Colonic mucosa (tissue), 4 donors: ENCODE measurements at places on chromosomes 5 and 9.

DNA sequence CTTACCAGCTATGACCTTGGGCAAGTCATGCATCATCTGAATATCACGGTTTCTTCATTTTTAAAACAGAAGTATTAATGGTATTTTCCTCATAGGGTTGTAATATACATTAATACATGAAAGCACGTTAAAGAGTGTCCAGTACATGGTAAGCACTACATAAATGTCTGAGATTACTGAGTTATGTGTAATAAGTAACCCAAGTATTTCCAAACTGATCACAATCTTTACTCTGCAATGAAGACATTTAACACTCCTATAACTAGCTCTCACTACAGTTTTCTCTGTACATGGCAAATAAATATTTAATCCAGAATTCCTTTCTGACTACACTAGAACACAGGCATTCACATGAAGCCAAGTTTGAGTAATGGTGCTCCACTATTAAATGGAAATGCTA lies 4.0 kb downstream of the GLDC start:
- no peak for DNase-seq

GRCh38 chr5:14936588-14936987 lies 65.0 kb upstream of the ANKH start:
- no peak for DNase-seq

DNA sequence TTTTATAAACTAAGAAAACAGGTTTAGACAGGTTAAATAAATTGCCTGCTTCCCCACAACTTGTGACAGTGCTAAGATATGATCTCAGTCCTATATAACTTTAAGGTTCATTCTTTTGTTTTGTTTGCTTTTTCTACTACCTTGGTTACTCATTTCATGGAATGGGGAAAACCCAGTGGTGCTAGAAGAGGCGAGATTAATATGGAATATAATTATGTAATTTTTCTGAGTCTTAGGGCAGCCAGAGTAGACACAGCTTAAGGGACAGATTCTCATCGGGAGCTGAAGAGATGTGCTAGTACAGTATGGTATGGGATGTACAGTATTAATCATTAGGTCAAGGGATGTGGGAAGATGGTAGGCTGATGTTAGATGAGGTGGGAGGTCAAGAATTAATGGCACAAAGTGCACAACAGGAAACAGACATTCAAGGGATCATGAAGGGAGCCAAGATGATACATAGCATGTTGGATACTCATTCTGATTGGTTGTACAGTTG lies 6.2 kb downstream of the TRIM32 start:
- no peak for DNase-seq

- DNase-seq: no peak
Observed at GRCh38 chr5:8156706-8157105, 287.8 kb downstream of the MTRR start.

DNA sequence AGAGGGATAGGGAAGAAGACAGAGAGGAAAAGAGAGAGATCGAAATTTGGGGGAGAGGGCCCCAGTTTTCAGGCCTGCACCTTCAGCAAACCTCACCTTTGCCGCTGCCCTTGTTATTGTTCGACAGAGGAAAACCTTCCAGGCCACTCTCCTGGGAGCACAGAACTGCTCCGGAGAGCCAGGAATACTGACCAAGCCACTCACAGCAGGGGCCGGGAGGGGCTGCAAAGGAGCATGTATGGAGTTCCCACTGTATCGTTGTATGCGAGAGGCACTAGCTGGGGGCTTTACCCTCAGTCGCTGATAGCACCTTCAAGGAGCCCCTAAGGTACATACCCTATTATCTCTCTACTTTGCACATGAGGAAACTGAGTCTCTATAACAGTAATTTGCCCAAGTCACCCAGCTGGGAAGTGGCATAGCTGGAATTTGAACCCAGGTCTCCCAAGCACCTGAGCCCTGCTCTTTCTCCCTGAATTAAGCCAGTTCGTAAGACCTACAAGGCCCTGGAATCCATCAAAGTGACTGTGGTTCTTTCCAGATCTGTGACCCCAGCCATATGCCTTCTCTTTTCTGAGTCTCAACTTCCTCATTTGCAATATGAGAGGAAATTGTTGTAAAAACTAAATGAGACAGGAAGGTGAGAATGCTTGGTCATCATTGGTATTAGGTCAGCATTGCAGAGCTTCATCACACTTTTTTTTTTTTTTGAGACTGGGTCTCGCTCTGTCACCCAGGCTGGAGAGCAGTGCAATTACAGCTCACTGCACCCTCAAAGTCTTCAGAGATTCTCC lies 21.0 kb upstream of the FOXE1 start:
- no peak for DNase-seq

GRCh38 chr9:74557571-74557970 lies 60.4 kb downstream of the RORB start:
- no peak for DNase-seq

- no peak for DNase-seq
Observed at GRCh38 chr5:15472116-15472515, 27.9 kb upstream of the FBXL7 start.

DNA sequence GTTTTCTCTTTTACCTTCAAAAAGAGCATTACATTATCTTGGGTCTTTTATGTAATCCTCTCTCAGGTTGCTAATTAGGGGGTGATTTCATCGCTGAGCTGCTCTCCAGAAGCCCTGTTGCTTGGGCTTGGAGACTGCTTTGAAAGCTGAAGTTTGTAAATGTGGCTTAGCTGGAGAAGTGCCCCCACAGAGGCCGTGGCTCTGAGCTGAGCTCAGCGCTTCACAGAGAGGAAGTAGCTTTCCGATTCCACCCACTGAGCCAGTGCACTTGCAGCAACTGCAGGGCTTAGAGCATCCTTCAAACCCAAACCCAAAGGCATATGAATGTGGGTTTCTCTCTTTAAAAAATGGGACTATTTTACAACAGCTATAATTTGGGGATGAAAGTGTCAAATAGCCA lies 13.7 kb upstream of the NXNL2 start:
- no peak for DNase-seq

DNA sequence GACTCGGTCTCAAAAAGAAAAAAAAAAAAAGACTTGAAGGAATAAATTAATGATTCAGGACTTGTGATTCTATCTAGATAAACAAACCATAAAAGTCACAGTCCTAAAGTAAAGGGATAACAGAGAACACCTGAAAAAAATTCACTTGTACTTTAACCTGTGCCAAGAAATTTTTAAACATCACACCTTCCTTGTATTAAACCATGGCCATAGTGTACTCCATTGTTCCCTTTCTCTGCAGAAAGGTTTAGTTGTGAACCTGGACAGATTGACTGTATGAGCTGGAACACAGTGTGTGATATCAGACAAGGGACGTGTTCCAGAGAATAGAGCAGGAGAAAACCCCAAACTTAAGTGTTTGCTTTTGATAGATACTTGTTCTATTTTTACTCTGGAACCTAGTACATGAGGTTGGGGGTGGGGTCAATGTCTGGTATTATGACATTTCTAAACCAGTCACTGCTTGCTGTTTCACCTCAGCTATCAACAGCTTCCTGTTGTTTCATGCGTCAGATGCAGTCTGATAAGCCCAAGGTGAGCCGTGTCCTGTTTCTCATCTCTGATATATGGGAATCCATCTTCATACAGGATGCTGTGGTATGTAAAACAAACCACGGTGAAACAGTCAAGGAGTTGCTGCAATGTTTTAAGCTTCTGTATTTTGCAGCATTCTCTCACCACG lies 62.5 kb upstream of the ITGA1 start:
- DNase-seq: peak; percentile 62

GRCh38 chr5:157358871-157359270 lies 92.9 kb downstream of the CYFIP2 start:
- DNase-seq: no peak

DNA sequence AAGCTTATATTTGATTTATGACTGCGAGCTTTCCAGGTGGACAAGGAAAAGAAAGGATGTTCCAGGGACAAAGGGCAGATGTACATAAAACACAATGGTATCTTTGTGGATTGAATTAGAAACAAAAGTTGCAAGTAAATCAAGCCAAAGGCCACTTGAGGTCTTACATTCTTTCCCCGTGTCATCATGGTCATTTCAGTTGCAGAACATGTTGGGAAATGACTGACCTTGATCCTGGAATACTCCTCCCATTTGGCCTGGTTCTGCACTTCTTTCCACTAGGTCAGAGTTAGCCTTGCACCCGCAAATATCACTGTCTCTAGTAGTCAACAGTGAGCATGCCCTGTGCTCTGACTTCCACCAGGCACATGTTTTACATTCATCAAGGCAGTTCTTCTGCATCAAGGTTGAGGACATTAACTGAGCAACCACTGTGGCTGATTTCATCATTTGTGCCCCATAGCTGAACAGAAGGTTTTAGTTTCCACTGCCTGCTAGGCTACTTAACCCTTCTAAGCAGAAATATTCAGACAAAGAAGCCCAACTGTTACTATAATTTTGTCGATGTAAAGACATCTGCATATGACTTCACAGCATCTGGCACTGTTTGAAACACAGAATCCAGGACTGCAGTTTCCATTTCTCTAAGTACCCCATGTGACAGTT lies 1161.7 kb upstream of the DMAC1 start:
- DNase-seq: peak; percentile 17

DNA sequence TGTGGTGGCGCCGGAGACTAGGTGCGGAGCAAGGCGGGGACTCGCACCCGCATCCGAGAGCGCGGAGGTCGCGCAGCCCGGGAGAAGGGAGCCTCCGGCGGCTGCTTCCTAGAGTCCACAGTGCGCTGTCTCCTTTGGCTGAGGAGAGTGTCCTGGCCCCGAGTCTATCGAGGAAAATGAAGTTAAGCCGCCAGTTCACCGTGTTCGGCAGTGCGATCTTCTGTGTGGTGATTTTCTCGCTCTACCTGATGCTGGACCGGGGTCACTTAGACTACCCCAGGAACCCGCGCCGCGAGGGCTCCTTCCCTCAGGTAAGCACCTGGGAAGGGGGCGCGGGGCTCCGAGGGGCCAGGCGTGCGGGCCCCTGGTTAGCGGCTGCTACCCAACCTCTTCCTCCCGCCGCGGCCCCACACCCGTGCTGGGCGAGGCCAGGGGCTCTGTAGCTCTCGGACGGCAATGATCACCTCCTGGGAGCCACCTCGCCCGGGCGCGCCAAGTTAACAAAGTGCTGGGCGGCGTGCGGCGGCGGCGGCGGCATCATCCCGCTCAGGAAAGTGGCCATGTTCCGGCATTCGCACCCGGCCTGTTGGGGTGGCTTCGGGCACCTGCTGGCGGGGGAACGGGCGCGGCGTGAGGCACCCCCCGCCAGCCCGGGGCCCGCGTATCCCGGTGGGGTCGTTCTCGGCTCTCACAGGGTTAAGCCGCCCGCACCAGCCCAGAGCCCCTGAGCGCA lies 681 bp downstream of the MAN2A1 start:
- peak; percentile 53 for DNase-seq

DNA sequence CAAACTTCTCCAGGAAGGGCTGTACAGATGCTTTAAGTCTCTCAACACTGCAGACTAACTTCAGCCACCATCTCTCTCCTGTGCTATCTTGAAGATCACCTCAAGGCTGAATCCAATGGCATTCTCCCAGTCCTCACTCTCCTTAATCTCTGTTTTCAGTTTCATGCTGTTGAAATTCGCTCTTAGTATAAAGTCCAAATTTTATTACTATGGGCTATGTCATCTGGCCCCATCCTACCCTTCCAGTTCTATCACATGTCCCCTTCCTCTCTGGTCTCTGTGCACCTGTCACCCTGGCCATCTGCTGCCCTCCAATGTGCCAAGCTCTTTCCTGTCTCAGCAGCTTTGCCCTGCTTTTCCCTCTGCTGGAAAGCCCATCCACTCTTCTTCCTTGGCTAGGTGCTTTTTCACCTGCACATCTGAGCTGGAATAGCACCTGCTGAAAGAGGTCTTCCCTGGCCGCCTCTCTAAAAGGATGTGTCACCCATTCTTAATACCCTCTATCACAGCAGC lies 284.7 kb upstream of the MAP3K1 start:
- DNase-seq: no peak

GRCh38 chr9:19690128-19690527 lies 98.7 kb downstream of the SLC24A2 start:
- DNase-seq: no peak

DNA sequence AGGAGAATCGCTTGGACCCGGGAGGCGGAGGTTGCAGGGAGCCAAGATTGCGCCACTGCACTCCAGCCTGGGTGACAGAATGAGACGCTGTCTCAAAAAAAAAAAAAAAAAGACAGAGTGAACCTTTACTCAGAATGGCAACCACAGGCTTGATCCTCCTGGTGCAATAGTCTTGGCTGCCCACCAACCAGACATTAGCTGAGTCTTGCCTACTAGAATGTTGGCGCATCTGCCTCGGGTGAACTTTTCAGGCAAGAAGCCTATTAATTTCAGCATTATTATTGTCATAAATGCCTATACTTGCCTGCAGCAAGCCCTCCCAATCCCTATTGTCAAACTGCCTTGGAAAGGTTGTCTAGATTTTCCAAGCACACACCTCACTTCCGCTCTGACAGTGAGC lies 4.2 kb downstream of the SERINC5 start:
- no peak for DNase-seq

GRCh38 chr5:177189965-177190364 lies 56.4 kb downstream of the NSD1 start:
- no peak for DNase-seq

DNA sequence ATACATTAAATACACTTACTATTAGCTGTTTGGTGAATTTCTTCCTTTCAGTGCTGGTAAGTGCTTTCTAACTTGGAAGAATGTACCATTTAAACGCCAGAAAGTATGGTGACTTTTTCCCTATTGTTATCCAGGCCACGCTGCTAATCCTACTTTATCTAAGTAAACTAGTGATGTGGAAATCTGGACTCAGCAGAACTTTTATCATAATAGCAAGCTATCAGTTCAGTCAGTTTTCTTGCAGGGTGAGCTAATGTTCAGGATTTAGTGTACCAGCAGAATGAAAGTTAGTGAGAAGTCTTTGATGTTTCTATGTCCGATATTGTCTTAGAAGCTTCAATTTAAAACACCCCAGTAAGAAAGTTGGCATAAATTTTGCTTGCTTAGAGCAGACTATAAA lies 72.2 kb downstream of the HSD17B4 start:
- no peak for DNase-seq

- DNase-seq: no peak
Observed at GRCh38 chr9:85224301-85224700, 517.5 kb downstream of the AGTPBP1 start.

DNA sequence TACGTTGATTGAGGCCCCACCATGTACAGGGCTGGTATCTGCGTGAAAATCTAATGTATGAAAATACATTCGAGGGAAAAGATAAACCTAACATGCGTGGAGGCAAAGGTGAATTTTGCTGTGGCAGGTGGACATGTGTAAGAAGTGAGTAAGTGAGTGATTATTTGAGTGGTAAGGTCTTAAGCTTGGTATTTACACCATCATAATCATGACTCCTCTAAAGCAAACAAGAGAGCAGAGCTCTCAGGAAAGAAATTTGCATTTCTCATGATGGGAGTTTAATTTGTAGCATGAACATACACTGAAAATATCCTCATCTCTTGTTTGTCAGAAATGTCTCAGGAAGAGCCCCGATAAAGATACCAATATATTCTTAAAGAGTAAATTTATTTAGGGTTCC lies 260.6 kb downstream of the PSAT1 start:
- DNase-seq: no peak

GRCh38 chr5:116532762-116533525 lies 41.7 kb downstream of the SEMA6A start:
- no peak for DNase-seq

DNA sequence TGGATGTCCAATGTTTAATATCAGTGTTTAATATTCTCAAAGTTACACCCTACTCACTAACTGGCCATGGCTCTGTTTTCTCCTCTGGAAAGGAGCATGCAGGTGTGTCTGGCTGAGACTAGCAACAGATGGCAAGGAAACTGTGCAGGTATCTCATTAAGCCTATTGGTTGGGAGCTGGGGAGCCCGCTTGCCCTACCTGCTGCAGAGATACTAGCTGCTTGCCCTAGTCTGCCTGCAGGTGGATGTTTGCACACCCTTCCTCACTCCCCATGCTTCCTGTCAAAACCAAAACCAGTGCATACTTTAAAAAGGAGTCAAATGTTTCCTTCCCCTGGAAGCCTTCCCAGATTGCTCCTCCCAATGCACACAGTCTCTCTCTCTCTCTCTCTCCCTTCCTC lies 228.3 kb upstream of the RASEF start:
- DNase-seq: no peak
